MCF 10A (cell line): ENCODE measurements at places on chromosomes 2 and 18.

DNA sequence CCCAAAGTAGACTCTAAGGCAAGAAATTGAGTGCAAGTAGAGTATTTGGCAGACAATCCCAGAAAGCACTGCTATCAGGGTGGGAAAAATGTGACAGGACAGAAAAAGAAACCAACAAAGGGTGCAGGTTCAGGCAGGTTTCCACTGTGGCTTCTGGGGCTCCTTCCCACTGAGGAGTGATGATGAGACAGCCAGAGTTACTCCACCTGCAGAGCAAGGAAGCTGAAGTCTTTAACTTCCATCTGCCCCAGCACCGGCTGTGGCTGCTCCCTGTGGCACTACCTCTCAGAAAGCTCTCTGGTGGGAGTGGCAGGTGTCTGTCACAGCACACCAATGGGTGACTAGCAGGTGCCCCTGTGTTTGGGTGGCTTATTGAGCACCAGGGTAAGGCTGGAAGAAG lies 37.6 kb upstream of the ACKR3 start:
- no peak for DNase-seq

- DNase-seq = peak; percentile 65
Measured at GRCh38 chr18:46555724-46556123, 101.3 kb downstream of the LOXHD1 start.

GRCh38 chr2:173021939-173022371 lies 53.7 kb upstream of the MAP3K20 start:
- peak; percentile 74 for DNase-seq

- no peak for DNase-seq
Measured at GRCh38 chr2:85899284-85899683, 10.5 kb upstream of the ST3GAL5 start.

DNA sequence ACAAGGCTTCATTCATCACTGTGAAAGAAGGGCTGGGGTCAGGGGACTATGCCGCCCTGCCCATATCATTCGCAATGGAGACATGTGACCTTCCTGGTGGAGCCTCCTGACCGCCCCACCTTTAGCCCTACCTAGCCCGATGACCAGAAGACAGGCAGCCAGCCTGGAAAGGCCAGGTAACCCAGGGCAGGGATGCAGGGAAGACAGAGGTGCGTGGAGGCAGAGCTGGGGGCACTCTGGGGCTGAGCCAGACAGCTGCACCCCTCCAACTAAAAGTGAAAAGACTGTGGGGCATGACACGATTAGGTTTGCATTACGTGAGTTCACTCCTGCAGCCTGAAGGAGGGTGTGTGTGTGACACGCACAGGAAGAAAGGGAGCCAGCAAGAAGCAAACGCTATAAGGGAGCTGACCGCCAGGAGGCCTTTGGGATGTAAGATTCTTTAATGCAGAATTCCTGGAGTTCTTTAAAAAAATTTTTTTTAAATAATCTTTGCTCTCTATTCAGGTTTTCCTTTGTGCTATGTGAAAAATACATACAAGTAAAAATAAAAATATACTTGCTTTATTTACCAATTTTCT lies 3.7 kb upstream of the HES6 start:
- no peak for DNase-seq

DNA sequence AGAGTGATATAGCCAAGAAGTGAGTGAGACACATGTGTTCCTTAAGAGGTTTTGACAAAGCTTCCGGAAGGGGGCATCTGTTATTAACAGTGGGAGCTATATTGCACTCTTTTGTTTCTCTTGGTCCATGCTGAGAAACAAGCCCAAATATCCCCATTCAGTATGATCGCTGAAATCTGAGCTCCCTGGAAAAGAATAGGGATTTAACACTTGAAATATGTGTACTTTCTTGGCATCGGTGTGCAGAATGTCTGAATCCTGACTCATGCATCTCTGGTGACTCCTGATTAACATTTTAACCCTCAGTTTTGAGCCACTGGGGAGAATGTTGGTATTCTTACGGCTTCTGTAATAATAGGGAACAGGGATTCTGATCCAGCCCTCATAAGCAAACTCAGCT lies 448.1 kb downstream of the TSN start:
- DNase-seq = peak; percentile 92

GRCh38 chr2:234751275-234751973 lies 200.4 kb upstream of the SH3BP4 start:
- peak; percentile 21 for DNase-seq

GRCh38 chr2:169069833-169070232 lies 470 bp downstream of the DHRS9 start:
- no peak for DNase-seq

GRCh38 chr2:112980537-112980936 lies 2.7 kb downstream of the IL36G start:
- DNase-seq = no peak

- no peak for DNase-seq
Measured at GRCh38 chr2:196980001-196980400, 53.5 kb upstream of the PGAP1 start.

DNA sequence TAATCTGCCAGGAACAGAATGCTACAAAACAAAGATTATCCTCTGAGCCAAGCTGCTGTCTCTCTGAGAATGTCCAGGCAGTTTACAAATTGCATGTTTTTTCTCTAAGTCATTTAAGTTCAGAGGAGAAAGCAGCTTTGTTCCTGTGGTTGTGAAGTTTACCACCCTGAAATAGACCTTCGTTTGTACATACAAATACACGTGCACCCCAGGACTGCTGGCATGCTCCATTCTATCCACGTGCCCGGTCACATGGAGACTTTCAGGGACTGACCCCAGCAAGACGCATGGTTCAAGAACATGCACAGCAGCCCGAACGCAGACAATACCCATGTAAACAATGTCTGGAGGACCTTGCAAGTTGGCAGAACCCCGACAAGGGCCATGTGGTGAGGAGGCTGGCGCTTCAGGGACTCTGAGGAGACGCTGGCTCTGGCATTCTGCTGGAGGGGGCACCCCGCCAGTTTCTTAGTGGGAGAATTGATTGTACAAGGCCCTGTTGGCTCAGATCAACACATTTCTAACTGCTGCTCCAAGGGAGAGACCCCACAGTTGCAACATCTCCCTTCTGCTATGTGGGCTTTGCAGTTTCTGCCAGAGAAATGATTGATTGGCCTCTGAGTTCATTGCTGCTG lies 33.3 kb downstream of the FAM178B start:
- DNase-seq = no peak

DNA sequence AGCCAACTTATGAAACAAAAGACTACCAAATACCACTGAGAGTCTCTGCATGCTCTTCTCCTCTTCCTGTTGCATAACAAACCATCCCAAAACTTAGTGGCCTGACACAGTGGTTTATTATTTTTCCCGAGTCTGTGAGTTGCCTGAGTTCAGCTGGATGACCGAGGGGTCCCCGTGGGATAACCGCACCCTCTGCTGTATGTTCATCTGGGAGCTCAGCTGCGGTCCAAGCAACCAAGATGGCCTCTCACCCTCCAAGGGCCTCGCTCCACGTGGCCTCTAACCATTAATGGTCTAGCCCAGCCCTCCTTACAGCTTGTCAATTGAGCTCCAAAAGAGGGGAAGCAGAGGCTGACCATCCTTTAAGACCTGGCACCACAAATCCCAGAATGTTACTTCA lies 17.1 kb downstream of the ITM2C start:
- no peak for DNase-seq

GRCh38 chr18:28267276-28267675 lies 90.3 kb upstream of the CDH2 start:
- no peak for DNase-seq

DNA sequence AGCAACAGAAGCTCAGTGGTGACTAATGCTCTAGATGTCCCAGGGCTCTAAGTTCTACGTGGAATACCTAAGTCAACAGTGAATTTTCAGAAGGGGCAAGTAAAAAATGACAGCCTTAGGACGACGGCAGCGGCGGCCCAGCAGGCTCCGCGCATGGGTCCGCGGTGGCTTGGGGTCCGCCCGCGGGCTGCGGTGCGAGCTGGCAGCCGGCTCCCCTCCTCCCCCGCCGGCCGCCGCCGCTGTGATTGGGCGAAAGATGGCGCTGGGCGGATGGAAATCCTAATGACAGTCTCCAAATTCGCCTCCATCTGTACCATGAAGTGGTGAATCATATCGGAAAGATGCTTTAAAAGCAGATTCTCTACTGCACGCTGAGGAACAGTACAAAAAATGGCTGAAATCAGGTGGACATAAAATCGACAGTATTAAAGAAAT lies 74.7 kb downstream of the HNRNPLL start:
- DNase-seq = peak; percentile 66

DNA sequence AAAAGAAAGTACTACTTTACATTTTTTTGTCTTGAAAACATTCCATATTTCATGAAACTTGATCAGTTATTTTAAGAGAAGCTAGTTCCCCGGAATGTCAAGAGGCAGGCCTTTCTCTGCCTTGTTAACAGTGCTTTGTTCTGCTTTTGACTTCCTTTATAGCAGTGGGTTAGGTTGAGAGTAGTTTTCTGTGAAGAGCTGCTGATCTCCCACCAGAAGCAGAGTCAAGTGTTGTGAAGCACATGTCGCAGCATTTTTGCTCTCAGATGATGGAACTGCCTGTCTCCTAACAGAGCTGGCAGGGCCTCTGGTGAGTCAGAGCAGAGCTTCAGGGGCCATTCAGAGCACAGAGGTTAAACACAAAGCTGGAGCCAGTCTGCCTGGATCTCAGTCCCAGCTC lies 871.8 kb downstream of the SLC4A3 start:
- DNase-seq = peak; percentile 65

DNA sequence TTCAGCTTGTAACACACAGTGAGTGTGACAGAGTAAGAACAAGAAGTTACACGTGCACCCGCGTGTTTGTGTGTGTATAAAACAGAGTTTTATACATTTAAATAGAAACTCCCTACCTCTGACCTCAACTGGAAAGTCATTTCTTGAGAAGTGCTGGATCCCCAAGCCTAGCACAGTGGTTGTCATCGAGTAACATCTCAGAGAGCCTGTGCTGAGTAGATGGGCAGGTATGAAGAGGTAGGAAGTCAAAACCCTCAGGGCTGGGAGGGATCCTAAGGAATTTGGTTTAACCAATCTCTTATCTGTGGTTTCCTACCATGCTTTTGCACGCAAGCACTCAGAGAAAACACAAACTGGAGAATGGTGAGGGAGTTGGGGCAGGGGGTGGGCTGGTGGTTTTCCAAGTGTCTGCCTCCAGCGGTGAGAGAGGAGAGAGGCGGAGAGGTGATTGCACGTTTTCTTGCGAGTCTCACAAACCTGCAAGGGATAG lies 9.2 kb downstream of the ACOXL start:
- DNase-seq = peak; percentile 39

DNA sequence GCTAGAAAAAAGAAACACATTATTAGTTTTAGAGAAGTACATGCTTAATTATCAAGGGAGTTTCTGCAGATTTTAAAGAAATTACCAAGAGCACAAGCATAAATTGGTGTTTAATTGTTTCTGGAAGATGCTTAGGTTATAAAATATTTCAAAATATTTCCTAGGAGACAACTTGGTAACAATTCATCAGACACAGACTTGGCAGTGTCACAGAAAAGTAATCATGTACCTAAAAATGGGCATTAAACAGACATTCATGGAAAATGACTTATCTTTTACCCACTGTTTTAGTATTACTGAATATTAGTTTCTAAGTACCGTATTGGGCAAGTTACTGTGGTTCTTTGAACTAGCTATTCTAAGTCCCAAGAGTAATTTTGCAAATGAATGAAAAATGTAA lies 428.8 kb upstream of the LYPD1 start:
- DNase-seq = no peak

DNA sequence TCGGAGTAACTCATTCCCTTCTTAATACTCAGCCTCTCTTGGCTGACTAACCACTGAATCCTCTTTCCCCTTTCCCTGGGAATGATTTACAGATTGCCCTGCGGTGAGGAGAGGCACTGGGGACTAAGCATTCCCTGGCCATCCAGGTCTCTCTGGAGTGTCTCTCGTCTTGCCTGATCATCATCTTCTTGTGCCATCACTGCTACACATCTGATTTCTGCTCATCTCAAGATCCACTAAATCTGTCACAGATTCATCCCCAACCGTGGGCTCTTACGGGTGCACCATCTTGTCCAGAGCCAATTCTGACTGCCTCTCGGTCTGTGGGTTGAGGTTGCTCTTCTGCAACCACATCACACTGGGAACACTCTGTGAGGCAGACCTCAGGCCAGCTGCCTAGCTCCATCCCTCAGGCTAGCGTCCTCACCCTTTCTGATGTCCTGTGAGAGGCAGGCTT lies 12.0 kb downstream of the SFTPB start:
- no peak for DNase-seq

GRCh38 chr2:57373530-57373929 lies 673.1 kb upstream of the VRK2 start:
- peak; percentile 39 for DNase-seq

- no peak for DNase-seq
Measured at GRCh38 chr2:181563101-181563692, 93.7 kb downstream of the CERKL start.

GRCh38 chr2:208363485-208363884 lies 43.1 kb upstream of the PTH2R start:
- DNase-seq = peak; percentile 34

- no peak for DNase-seq
Measured at GRCh38 chr2:232339121-232340081, 39.1 kb upstream of the ALPP start.

- no peak for DNase-seq
Measured at GRCh38 chr18:26421931-26422330, 126.4 kb downstream of the KCTD1 start.

GRCh38 chr2:118774458-118775133 lies 72.9 kb downstream of the EN1 start:
- DNase-seq = peak; percentile 55

DNA sequence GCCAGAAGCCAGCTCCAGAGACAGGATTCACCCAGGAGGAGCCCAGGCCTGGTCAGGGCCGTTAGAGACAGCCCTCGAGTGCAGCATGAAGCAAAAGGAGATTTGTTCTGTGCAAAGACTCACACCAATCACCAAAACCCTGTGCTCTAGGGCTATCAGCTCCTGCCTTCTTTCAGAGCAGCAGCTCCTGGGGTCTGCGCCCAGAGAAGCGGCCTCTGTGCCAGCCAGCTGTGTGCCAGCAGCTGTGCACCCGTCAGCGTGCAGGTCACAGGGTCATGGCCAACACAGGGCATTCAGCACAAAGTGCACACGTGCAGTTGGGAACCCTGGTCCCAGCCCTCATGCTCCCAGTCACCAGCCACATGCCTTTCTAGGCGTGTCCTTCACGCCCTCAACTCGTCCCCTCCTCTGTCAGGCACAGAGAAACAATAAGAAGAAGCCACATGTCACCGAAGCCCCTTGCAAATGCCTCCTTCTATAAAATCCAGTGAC lies 49.3 kb downstream of the ZNF516 start:
- DNase-seq = no peak

DNA sequence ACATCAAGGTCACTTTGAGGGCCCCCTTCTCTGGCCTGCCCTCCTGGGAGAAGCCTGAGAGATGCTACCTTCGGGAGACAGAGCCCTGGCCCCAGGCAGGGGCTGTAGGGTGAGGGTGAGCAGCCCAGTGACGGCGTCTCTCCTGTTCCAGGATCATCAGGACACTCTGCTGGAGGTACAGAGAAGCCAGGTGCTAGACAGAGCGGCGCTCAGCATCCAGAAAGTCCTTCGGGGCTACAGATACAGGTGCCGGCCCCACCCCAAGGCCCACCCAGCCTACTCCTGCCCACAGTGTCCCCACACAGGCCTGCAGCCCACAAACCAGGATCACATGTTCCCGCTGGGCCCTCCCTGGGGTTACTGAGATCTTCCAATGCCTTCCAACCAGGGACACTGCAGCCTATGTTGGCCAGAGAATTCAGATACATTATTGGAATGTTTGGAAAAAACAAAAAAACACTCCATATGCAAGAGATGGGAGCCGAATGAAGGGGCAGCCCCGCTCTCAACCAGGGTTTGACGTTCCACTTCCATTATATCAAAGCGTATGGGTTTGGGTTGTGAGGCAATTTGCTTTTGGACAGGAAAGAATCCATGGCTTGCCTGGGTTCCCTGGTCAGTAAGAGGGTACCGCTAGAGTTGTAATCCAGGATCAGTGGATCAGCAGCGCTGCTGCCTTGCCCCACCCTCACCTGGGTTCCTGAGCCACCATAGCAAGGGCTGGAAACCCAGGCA lies 49.5 kb upstream of the GPR17 start:
- DNase-seq = no peak
